Mesenteric fat pad (tissue), 1 donor: ENCODE measurements at places on chromosomes 4 and X.

- DNase-seq = no peak
Observed at GRCh38 chr4:122894827-122895226, 27.6 kb downstream of the NUDT6 start.

DNA sequence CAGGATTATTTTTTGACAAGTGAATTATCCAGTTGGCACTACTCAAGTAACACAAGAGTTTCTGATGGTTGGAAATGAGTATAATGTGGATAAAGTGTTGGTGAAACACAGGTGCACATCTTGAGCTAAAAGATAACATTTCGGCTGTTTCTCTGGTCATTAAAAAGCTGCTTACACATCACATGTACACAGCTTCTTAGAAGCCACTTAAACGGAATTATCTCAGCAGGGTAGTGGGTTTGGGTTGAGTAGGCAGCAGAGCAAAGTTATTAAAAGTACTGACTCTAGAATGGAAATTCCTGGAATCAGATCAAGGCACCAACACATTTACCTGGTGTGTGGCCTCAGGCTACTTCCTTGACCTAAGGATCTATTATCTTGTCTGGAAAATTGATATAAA is 55.4 kb upstream of the RASSF6 start:
- no peak for DNase-seq

DNA sequence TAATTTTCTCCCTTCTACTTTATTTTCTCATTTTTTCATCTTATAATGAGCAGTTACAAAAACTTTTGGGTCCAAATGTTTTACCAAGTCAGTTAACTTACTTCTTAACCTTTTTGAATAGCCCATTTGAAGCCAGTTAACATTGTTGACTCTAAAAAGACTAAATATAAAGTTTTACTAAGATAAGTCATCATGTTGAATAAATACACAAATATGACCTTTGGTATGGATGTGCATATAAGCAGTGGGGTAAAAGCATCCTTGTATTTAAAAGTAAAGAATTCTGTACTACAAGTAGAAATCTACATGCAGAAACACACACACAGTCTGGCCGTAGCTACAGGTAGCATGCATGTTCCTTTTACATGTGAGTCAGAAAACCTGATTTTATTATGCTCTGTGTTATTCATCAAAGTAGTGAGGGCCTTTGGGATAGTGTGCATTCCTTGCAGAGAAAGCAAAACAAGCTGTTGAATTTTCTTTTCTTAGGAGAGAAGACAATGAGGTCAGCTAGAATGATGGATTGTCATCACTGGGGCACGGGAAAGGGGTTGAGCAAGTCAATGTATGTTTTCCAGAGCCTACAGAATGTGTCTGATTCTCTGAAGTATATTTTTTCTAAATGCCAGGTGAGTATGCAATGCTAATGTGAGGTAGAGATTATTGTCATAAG is 533.2 kb upstream of the AGA start:
- DNase-seq = no peak

GRCh38 chr4:173450281-173450680 is 51.4 kb upstream of the SCRG1 start:
- no peak for DNase-seq

DNA sequence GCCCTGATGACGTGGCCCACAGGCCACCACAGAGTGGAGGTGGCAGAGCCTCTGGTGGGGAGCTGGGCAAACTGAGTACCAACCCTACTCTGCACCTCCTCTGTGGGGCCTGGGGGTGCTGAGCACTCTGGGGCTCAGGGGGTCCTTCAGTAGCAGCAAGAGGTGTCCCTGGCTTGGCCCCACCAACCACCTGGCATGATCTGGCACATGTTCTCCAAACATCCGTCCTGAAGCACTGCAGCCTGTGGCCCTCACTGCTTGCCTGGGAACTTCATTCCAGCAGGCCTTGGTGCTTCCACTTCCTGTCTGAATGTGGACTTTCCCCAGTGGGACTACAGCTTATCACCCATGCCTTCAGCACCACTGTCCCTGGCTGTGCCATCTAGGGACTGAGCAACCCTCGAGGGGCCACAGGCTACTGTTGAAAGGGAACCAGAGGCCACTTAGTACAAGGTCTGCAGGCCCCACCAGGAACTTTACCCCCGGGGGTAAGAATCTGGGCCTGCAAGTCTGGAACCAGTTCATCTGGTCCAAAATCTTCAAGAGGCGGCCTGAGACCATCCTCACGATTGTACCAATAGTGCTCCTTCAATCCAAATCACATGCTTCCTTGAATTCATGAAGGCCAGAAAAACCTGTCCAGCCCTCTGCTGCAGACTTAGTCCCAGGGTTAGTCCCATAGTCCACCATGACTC is 13.2 kb downstream of the TNIP2 start:
- no peak for DNase-seq

- no peak for DNase-seq
Observed at GRCh38 chr4:121669163-121669550, 27.6 kb downstream of the ANXA5 start.

GRCh38 chr4:54657551-54658251 is at the start of gene KIT:
Gene KIT, plus strand, starts transcription at chr4:54657957. Its CDS starts 58 bp downstream, at chr4:54658015.
- DNase-seq = no peak

DNA sequence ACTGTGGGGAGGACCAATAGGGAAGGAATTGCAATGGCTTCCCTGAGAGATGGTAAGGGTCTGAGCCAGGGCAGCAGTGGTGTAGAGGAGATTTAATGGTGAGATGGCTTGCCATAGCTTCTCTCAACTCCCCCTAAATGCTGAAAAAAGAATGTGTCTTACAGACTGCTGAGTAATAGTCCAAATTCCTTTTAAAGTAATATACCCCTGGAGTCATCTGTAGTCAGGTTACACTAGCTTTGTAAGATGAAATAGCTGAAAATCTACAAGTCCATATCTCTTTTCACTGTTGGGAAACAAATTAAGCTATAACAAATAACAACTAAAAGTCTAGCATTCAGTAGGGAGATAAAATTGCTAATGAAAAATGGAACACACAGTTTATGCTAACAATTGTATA is 33.5 kb downstream of the MAPK10 start:
- DNase-seq = no peak
